ENCODE measurements at places on chromosomes 5 and 9.

- DNase-seq, result no peak
Observed at GRCh38 chr5:136622747-136623146, 257.4 kb upstream of the TRPC7 start.

GRCh38 chr5:86997516-86997915, 270.2 kb upstream of the RASA1 start:
- DNase-seq, result no peak

GRCh38 chr5:96673127-96673526, 11.0 kb downstream of the CAST start:
- no peak for DNase-seq

DNA sequence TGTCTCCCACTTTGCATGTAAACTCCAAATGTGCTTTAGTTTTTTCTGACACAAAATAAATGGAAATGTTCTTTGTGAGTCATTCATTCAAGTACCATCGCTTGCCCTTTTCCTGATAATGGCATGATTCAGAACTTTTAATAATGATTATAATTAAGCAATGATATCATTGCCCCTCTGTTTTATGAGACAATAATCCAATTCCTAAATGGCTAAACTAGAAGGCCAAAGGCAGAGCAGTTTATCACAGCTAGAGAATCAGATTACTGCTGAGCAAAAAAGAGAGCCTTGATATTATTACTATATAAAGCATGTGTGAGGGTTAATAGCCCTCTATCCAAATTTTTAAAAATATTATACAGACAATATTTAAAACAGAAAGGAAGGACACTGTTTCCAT, 484.2 kb upstream of the PTPRD start:
- no peak for DNase-seq

All from fibroblast of skin of right biceps (primary cell).